Iris pigment epithelial cell (primary cell): ENCODE measurements at places on chromosomes 1 and 21.
A peak's percentile ranks its signal among the peaks of the same experiment; 100 is the strongest.

DNA sequence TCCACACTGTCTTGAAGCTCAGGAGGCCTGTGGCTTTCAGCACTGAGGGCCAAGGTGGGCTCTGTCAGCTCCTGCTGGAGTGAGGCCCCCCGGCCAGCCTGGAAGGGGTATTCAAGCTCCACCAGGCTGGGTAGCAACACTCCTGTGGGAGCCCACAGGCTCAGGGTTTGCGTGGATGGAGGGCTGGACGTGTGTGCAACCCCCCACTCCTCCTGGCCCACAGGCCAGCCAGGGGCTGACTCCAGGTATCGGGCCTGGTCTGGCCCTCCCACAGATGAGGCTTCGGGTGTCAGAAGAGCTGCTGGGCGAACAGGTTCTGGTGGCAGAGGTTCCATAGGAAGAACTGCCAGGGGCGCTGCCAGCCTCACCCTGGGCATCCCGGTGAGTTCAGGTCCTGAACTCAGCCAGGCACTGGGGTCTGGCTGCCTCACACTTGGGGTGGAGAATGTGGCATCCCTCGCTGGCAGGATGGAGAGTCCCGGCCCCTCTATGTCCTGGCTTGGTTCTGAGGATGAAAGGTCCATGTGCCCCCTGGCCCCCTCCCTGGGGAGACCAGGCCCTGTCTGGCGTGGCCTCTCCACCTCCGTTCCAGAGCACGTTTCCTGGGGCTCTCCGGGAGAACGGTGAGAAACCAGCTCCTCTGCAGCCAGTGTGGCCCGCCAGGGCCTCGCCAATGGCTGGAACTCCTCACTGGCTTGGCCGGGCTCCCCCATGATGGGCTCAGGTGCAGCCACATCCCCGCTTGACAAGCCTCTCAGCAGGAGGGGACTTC is 64.6 kb upstream of the TARDBP start:
- no peak for DNase-seq

DNA sequence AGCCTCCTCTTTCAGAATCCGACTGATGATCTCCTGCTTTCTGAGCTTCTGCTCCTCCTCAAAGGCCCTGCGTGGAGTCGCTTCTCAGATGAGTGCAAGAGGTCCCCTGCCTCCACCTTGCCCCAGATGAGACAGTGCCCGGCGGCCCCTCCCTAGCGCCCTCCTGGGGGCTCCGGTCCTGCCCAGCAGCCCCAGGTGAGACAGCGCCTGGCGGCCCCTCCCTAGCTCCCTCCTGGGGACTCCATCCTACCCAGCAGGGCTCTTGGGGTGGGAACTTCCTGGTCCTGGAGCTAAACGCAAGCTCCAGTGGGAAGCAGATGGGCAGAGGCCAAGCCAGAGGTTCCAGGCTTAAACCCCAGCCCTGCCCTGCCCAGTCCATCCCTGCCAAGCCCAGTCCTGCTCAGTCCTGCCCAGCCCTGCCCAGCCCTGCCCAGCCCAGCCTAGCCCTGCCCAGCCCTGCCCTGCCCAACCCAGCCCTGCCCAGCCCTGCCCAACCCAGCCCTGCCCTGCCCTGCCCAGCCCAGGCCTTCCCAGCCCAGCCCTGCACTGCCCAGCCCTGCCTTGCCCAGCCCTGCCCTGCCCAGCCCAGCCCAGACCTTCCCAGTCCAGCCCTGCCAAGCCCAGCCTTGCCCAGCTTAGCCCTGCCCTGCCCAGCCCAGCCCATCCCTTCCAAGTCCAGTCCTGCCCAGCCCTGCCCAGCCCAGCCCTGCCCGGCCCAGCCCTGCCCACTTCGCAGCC is 34.6 kb downstream of the CFAP74 start:
- DNase-seq, result no peak

DNA sequence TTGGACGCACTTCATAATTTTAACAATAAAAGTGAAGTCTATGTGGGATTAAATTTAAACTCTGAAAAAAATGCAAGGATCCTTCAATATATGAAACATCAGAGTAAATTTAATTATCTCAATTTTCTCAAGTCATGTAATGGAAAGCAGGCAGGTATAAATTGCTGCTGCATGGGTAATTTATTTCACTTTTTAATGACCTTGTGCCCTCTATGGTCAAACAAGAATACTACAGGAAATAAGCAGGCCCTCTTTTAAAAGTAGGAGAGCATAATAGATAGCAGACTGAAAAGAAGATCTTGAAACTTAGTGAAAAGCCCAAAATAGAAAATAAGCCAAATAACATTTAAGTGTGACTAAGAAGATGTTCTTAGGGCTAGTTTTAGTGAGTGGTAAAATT is 22.9 kb downstream of the BCAS2 start:
- peak; percentile 3 for DNase-seq

- DNase-seq, result no peak
Observed at GRCh38 chr21:38743772-38744529, 61.8 kb upstream of the ETS2 start.

DNA sequence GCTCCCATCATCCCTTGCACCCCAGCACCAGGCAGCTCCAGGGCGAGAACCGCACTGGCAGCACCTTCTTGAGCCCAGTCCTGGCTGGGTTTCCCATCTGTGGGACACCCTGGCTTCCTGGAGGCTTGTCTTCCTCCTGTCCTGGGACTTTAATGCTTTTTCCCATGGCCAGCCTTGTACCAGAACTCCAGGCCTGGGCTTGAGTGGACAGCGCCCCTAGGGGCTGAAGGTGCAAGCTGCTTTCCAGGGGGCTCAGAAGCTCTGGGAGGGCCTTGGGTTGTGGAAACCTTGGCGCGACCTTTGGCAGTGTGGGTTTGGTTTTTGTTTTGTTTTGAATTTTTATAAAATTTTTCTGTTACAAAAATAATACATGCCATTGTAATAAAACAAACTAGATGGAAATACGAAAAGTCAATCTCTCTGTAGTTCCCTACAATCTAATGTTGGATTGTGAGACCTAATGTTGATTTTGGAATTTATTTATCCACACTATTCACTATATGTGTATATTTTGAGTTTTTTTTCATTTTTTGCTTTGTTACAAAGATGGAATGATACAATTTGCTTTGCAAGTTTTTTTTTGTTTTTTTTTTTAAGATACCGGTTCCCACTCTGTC is 33.8 kb upstream of the RPL11 start:
- peak; percentile 38 for DNase-seq

DNA sequence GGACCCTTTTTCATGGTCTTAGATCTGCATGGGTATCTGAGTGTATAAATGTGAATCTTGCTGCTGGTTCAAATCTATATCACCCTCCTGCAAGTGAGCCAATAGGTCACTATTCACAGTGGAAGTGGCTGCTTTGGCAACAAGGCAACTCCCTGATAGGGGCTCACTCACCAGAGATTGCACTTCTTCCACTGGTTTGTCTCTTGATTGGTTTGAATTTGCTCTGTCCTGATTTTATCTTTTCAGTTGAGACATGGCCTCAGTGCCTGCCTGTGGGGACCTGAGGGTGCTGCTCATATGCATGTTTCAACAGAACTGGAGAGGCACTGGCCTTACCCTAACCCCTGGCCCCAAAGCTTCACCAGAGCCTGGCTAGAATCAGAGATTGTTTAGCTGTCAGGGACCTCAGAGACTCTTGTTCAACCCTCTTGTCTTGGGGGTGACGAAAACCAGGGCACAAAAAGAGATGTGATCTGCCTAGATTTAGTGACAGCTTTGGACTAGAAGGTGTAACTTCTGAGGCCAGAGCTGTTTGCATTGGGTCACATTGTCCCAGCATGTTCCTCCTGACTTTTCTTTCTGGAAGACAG is 16.9 kb downstream of the AVPR1B start:
- no peak for DNase-seq

DNA sequence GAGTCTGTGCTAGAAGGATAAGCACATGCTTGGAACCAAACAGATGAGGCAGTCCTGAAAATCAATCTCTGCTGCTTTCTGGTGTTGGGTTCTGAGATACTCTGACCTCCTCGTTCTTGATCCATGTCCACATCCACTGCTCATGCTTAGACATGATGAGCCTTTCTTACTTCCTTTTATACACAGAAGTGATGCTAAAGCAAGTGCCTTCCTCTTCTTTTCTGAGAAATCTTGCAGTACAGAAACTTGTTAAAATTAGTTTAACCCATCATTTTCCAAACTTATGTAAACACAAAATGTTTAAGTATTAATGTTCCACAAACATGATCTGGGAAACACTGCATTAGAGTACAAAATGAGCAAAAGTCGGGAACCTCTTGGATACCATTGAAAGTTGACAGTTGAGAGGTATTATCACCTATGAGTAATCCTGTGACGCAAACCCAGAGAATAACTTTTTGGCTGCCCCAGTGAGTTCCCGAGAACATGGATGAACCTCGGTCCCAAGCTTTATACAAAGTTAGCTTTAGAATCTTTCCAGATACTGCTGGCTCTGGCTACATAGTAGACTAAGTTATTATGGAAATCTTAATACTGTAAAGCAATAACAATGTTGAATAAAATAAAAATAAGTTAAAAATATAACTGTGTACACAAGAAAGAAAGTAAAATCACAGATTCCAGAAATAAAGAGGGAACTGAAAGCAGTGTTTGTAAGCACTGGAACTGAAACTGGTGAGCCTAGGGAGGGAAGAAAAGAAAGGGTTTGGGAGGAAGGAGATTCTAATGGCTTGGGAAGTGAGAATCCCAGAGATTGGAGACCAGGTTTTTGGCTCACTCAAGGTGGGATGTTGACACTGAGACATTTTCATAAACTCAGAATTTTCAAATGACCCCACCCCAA is 429.3 kb upstream of the RUNX1 start:
- peak; percentile 72 for DNase-seq

GRCh38 chr1:7258589-7259135 is 473.4 kb downstream of the CAMTA1 start:
- no peak for DNase-seq

- no peak for DNase-seq
Observed at GRCh38 chr1:48093147-48093546, 96.0 kb upstream of the TRABD2B start.

DNA sequence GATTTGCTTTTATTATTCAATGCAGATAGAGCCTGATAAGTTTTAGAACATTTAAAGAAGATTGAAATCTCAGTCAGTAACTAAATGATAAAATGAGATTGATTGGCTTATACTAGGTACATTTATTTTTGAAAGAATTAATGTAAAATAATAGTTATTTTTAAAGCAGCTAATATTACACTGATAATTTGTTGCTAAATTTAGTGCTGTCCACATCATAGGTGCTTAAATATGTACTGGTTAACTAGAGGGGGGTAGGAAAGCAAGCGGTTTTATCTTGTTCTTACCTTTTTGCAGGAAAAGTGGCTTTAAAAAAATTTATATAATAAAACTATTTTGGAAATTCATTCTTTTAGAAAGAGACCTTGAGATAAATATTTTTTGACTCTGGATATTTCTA is 40.4 kb upstream of the RWDD3 start:
- no peak for DNase-seq

DNA sequence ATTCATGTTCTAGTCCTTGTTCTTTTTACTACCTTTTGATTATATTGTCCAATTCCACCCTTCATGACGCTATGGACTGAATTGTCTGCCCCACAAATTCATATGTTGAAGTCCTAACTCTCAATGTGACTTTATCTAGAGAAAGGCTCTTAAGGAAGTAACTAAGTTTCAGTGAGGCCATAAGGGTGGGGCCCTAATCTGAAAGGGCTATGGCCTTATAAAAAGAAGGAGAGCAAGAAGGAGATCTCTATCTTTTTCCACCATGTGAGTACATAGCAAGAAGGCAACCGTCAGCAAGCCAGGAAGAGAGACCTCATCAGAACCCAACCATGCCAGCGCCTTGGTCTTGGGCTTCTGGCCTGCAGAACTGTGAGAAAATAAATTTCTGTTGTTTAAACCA is 95.9 kb downstream of the HIVEP3 start:
- DNase-seq, result no peak

DNA sequence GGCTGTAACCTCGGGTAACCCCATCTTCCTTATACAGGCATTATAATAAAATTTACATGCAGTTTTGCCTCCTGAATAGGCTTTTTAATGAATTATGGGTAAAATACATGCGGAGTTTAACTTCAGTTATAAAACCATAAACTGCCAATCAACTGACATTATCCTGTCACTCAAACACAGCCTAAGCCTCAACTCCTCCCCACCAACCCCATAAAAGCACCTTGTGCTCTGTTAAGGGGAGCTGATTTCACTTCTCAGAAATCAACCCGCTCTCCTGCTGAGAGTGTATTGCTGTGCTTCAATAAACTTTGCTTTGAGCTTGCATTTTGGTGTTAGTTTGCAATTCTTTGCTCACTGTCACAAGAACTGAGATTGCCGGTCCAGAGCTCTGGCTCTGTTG is 1812.2 kb downstream of the BRINP3 start:
- DNase-seq, result no peak

GRCh38 chr21:41135746-41136145 is 32.2 kb upstream of the BACE2 start:
- DNase-seq, result no peak

GRCh38 chr1:161131523-161132409 is 701 bp downstream of the DEDD start:
- DNase-seq, result peak; percentile 44

- DNase-seq, result no peak
Observed at GRCh38 chr1:201395936-201396335, 3.2 kb downstream of the LAD1 start.

DNA sequence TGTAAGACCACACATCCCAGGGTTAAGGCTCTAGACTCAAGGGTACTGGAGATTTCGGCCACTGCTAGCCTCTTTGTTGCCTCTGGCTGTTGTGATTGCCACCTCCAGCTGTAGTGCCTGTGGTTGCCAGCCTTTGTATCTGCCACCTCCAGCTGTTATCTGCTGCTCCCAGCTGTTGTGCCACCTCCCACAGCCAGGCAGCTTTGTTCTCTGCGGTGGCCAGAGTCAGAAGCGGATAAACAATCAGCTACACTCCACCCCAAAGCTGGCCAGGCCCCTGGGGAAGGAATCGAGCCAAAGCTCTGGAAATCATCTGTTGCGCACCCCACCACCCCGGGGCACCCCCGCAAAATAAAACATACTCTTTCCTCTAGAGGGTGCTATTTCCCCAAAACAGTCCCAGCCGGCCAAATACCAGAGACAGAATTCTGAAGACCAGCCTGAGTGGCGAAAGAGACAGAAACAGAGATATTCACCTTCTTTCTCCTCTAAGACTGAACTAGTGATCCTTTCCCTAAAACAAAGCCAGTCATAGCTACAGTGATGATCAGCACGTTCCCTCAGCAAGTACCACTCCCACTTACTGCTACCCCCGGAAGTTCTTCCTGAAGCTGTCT is 14.8 kb upstream of the PIGM start:
- DNase-seq, result peak; percentile 32

- no peak for DNase-seq
Observed at GRCh38 chr1:23383577-23384311, 14.1 kb upstream of the ZNF436 start.

GRCh38 chr1:244450597-244451538 is 841 bp downstream of the ADSS2 start:
- DNase-seq, result peak; percentile 93

DNA sequence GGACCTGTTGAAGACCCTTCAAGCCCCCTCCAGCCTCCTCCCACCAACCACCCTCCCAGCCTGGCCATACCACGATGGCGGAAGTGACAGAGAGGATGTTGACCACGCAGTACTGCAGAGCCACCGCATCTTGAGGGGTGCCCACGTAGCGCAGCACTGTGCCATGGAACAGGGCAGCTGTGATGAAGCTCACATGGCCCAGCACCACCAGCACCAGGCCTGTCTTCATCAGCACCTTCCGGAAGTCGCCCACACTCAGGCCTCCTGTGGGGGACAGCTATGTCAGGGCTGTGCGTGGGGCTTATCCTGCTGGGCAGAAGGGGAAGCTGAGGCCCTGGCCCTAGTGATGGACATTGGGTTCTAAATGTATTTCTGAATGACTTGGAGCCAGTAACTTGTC is 3.1 kb downstream of the TMEM54 start:
- DNase-seq, result no peak
